ENCODE measurements at places on chromosomes 12 and 14. TPM values are rescaled to one million over a fixed set of nuclear protein-coding genes. Genes with fewer than 3 reads are reported as not detected.

The TPPP2 gene
- not detected for total RNA-seq

The MYF6 gene
- total RNA-seq = not detected

- DNase-seq = no peak
These were observed 54.1 kb downstream of the GRIP1 start for GRCh38 chr12:66624806-66625205.

GRCh38 chr14:71318097-71318459, 410.8 kb downstream of the PCNX1 start:
- DNase-seq = no peak

DNA sequence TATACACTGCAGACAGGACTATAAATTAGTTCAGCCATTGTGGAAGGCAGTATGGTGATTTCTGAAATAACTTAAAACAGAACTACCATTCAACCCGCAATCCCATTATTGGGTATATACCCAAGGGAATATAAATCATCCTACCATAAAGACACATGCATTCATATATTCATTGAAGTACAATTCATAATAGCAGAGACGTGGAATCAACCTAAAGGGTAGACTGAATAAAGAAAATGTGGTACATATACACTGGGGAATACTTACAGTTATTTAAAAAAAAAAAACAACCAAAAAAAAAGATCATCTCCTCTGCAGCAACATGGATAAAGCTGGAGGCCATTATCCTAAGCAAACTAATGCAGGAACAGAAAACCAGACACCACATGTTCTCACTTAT, 473.9 kb downstream of the TRHDE start:
- no peak for DNase-seq

GRCh38 chr12:52050116-52050757, 1.0 kb upstream of the NR4A1 start:
- DNase-seq = no peak

DNA sequence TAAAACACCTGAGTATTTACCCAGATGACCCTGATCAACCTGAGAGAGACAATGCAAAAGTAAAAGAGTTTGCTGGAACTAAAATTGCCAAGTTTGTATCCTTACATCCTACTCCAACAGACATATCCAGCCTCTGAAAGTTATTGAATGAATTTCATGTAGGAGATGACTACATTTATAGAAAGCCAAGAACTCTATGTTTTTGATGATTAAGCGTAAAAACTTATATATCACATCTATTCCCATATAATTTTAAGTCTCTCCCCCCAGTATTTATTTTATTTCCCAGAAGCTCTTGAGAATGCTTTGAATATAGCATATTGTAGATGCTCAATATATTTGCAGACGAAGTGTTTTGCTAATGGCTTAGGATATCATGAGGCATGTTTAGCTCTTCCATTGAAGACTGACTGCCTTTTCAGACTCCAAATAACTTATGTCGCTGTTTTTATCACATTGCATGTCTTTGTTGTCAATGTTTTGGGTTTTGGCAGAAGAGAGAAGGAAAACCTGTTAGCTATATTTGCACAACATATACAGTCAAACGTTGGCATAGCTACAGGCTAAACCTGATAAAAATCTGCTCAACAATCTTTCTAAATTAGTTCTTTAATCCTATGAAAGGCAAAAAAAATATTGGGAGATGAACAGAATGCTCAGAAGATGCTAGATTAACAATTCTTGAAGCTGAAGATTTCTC, 213.6 kb downstream of the DIO2 start:
- DNase-seq = no peak

- no peak for DNase-seq
These were observed 8.2 kb downstream of the WBP11 start for GRCh38 chr12:14795028-14795448.
